Activated naive CD4-positive, alpha-beta T cell treated with anti-CD3 and anti-CD28 coated beads for 36 hours (primary cell): ENCODE measurements at places on chromosomes 5 and 9.

DNA sequence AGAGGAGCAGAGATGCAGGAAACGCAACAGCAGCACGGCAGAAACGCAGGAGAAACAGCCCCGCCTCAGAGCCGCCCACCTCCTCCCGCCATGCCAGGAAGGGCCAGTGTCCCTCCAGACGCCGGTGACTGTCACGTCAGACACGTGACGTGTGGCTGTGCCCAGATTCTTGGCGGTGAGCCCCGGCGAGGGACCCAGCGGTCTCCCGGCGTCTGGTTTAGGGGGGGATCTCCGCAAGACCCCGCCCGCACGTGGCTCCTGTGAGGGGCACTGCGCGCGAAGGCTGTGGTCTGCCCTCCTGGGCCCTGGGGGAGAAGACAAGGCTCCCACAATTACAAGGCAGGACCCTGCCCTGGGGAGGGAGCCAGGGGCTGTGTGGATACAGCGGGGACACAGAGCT lies 2.4 kb upstream of the LCN8 start:
- DNase-seq, result no peak

DNA sequence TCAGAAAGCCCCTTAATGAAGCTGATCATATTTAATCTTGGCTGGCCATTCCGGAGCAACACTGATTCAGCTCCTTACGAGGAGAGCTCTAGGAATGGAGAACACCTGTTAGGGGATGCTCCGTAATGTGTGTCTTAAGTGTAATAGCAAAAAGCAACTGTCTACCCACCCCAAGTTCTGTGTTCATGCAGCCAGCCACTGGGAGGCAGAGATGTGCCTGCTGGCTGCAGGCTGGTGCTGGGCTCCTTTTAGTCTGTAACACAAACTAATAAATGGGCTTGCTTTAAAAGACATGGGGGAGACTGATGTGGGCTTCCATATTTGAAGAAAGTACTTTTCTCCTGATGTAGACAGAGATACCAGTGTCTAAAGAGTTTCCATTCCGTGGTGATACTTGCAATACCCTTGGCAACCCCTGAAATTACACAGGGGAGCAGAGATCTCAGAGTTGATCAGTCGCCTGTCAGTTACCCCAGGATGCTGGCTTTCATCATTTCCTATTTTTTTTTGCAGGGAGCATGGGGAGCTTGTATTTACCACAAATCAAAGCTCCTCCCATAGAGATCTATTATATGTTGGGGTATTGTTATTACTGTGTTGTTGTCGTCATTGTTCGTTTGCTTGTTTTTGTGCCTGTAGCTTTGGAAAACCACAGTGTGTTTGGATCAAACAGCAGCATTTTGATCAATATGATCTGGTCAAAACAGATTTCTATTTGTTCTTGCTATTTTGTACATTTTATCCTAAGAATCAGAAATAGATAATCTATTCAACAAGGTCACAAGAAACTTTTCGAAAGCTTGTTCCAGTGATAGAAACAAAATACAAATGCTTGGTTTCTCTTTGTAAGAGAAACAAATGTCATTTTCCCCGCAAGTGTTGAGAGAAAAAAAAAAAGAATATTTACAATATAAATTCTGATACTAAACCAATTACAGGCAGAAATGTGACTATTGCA lies 65.8 kb downstream of the MTX3 start:
- peak; percentile 30 for DNase-seq

DNA sequence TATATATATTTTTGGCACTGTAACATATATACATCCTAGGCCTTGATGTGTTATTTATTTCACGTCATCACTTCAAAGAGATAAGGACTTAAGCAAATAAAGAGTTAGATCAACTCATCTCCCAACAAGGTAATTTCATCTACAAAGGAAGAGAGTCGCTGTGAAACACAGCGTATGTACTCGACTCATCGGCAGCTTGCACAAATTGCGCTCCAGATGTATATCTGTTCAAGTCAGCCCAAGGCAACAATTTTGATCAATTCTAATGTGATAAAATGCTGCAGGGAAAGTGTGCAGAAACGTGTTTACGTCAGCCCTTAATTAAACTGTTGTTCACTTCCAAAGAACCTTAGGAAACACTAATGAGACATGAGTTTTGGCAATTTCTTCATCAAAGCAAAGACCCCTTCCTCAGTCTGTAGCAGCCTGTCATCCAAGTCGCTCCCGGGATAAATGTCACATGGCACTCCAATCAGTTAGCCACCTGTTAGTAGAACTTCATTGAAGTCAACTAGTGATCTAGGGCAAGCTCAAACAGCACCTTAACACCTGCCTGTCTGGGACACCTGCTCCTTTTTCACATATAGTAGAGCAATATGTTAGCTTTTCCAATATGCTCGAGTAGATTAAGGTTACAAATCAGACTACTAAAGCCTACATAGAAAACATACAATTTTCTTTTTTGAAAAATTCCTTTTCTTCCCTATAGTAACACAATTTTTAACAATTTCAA lies 182.4 kb downstream of the NFIB start:
- DNase-seq, result no peak

DNA sequence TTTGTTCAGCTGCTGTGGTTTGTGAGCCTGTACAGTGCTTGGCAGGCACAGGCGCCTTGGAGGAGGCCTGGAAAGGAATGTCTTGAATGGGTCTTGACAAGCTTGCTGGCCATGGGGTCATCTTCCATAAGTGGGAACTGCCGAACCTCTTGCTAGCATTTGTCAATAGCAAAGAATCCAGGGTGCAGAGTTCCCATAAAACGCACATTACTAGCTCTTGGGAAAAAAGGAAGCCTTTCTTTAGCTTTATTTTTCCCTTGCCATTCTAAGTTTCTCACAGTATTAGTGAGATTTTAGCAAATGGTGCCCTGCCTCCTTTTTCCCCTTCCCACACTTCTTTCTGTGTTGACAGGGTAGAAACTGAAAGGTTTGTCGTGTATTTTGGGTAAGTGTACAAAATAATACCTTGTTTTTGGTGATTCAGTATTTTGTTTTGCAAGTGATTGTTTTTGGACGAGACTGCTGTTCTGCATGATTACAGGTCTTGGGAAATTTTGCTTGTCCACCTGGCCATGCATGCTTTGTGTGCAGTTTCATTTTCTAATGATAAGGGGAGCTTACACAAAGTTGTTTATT lies 82.0 kb downstream of the ADGRV1 start:
- DNase-seq, result no peak

GRCh38 chr9:107637421-107638420 lies 148.2 kb upstream of the KLF4 start:
- peak; percentile 11 for DNase-seq

GRCh38 chr5:103607346-103607745 lies 44.8 kb upstream of the NUDT12 start:
- DNase-seq, result no peak

- peak; percentile 27 for DNase-seq
These were observed 29.3 kb downstream of the PTPA start for GRCh38 chr9:129140397-129141065.

- no peak for DNase-seq
These were observed 820.8 kb downstream of the MAT2B start for GRCh38 chr5:164326219-164326618.

DNA sequence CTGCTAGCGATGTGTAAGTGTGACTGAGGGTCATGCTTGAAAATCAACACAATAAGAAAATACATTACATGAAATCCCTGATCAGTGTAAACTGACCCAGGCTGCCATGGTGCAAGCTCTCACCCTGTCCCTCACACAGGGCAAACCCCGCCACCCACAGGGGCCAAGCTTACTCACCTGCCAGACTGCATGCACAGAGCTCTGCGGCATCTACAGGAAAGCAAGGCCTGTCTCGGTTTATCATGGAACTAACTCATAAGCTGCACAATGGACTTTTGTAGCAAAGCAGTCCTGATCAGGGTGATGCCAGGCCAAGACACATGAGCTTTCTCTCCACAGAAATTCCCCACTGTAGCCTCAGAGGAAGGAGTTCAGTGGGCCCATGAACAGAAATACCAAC lies 9.7 kb downstream of the IPPK start:
- no peak for DNase-seq

DNA sequence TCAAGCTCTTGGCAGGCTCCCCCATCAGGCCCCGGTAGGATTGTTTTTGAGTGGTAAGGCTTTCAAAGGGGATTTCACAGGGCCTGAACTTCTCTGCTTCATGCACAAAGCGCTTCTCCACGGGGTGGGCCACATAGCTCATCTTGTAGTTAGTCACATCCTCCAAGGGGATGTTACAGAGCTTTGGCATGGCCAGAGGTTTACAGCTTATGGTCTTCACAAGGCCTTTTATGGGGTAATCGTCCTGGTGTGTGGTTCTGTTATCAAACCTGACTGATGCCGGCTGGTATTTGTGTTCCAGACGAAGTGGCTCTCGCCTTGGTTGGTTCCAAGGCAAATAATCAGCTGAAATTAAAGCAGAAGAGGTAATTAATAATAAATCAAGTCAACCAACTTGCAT lies 104.3 kb downstream of the SAXO1 start:
- DNase-seq, result no peak

DNA sequence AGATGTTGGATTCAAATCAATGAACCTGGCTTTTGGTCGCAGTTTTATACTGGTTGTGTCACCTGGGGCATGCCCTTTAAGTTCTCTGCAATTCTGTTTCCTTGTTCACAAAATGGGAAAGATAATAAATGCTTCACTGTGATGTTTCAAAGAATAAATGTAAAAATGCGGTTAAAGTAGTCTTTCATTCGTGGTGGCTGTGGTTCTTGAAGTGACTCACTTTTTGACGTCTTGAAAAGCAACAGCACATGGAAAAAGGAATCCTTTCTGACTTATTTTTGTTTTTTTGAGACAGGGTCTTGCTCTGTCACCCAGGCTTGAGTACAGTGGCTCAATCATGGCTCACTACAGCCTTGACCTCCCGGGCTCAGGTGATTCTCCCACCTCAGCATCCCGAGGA lies 88.4 kb upstream of the SLIT3 start:
- DNase-seq, result no peak

DNA sequence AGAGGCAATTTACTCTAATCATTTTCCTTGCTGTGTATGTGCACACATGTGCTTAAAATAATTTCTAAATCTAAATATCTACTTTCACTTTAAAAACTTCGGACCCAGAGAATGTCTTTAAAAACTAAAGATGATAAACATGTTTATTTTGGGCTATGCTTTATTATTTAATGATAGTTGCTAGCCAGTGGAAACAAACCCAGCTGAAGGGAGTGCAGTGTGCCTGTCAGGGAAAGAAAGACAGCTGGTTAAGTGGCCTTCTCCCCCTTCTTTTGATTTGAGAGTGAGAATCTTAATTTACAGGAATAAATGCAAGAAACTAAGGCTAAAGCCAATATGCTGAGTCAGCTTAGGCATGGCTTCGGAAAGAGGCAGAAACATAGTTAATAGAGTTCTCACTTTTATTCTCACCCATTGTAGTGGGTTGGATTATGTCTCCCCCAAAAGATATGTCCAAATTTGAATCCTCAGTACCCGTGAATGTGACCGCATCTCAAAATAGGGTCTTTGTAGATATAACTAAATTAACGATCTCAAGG lies 111.4 kb downstream of the DCP2 start:
- DNase-seq, result no peak

GRCh38 chr5:130966990-130967525 lies 198.0 kb downstream of the HINT1 start:
- no peak for DNase-seq

- no peak for DNase-seq
These were observed 49.7 kb downstream of the ACTBL2 start for GRCh38 chr5:57432876-57433275.

GRCh38 chr9:98132806-98133631 lies 14.0 kb upstream of the TRIM14 start:
- DNase-seq, result peak; percentile 25

DNA sequence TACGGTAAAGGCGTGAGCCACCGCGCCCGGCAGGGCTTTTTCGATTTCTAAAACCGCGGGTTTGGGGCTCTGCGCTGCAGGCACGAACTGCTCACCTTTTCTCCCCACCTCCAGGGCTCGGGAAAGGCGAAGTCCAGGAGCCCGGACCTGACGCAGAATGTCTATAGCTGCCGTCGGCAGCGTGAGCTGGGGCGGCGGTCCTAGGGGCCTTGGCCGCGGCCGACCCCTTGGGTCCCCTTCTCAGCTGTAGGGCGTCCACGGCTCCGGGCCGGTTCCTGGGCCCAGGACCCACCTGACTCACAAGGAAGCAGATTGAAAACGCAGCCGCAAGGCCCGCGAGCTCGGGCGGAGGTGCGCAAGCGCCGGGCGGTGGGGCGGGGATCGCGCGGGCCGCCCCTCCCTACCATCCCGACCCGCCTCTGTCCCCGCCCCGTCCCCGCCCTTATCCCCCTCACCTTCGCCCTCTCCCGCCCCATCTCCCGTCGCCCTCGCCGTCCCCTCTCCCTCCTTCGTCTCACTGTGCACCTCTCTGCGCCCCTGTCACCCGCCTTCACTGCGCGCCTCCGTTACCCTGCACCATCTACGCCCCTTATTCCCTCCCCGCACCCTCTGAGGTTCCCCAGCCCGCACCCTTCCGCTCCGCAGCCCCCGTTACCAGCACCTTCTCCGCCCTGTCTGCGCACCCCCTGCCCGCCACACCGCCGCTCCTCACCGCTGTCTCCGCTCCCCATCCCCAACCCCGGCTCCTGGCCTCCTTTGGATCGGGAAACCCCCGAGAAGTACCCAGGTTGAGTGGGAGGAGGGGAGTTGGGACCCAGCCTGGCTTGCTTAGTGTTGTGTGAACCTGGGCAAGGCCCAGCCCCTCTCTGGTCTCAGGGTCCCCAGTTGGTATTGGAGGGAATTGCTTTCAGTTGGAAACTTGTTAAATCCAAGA lies at the start of gene HDHD3:
Gene HDHD3, minus strand, starts transcription at position 353 of the 934 bp plus-strand sequence. CDS start 2,632 bp downstream, outside the sequence.
- DNase-seq, result peak; percentile 82

DNA sequence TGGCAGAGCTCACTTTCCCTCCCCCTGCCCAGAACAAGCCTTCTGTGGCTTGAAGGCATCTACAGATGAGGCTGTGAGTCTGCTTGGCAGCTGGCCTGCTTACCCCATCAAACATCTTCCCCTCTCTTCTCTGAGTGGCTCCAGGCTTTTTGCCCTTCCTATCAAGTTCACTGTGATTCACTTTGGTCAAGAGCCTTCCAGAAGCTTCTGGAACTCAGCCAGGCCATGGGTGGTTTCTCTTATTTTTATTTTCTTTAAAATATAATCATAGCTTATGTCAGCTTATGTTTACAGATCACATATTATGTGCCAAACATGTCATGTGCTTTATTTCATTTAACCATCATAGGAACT lies 267.0 kb downstream of the SEC61B start:
- DNase-seq, result no peak

GRCh38 chr5:61623401-61624069 lies 291.5 kb downstream of the ZSWIM6 start:
- no peak for DNase-seq

DNA sequence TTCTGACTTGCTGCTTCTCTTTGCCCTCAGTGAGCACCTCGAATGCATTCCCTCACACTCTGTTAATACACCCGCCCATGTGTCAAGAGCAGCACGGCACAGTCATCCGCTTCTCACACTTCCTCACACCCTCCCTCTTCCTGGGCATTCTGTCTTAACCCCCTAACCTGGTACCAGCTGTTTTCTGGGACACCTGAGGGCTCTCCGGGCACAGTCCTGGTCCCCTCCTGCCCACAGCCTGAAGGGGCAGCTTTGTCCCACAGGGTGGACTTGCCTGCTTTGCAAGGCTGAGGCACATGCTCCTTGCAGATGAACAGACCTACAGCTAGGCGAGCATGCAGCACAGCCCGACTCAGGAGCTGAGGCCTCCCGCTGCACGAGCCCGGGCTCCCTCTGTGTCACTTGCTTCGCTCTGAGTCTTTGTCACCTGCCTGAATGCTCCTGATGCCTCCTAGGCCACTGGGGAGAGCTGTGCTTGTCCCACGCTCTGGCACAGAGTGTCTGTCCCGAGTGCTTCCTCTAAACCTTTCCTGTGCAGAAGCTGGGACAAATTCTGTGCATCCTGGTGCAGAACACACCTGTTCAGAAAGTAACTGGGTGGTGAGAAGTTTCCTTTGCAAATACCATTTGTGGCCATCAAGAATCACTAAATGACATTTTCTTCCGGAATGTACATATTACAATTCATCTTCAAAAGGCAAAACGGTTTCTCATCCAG lies 47.8 kb downstream of the AHRR start:
- DNase-seq, result peak; percentile 2
